H9 (cell line): ENCODE measurements at places on chromosomes 11 and 22.

DNA sequence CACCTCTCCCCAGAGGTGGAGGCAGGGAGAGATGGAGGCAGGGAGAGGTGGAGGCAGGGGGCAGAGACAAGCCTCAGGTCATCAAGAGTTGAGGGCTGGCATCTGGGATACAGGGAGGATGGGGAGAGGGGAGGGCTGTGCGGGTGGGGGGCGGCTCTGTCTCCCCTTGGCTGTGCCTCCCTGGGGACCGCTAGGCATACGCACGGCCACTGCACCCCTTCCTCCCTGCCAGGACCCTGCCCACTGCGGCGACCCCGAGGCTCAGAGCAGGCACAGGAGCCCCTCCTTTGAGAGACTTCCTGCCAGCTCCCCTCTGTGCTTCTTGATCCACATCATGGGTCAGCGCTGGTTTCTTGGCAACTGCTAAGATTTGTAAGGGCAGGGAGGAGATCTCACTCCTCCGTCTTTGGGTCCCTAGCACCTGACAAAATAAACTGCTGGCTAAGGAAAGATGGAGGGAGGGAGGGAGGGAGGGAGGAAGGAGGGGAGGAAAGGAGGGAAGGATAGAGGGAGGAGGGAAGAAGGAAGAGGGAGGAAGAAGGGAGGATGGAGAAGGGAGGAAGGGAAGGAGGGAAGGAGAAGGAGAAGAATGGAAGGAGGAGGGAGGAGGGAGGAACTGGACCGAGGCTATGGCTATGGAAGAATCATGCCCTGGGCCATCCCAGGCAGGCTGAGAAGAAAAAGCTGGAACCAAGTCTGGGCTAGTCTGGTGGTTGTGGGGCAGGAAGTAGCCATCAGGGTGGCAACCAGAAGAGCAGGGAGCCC is 18.5 kb downstream of the PRR33 start:
- no peak for DNase-seq

- peak; percentile 43 for DNase-seq
Observed at GRCh38 chr11:26286472-26287066, 45.4 kb upstream of the ANO3 start.

DNA sequence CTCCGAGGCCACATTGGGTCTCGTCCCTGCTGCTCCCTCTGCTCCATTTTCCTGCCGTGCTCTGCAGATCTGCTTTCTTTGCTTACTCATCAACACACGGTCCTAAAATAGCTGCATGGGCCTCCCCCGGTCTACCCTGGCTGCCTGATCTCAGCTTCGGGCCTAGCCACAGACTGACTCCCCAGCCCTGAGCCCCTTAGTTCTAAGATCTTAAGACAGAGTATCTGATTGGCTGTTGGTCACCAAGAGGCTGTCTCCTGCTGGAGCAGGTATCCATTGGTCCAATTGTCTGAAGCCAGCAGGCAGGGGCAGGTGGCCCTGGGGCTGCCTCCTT is 53.7 kb upstream of the NECTIN1 start:
- DNase-seq, result no peak

DNA sequence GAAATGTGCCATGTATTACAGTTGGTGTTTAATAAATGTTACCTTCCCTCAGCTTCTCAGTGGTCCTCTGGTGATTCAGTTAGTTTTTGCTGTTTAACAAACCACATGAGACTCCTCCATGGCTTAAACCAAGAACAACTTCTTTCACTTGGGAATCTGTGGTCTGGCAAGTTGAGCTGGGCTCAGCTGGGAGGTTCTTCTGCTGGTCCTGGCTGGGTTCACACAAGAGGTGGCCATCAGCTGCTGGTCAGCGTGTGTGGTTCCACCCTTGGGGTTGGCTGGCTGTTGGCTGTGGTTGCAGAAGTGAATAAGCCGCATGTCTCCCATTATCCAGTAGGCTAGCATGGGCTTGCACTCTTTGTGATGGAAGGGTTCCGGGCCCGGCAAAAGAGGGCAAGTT is 160.5 kb downstream of the MIAT start:
- DNase-seq, result no peak

- peak; percentile 96 for DNase-seq
Observed at GRCh38 chr11:64729851-64730382, 6.9 kb upstream of the NRXN2 start.

- DNase-seq, result peak; percentile 60
Observed at GRCh38 chr11:120563703-120564572, 52.4 kb downstream of the GRIK4 start.

- no peak for DNase-seq
Observed at GRCh38 chr11:111157571-111157970, 88.0 kb upstream of the POU2AF2 start.

DNA sequence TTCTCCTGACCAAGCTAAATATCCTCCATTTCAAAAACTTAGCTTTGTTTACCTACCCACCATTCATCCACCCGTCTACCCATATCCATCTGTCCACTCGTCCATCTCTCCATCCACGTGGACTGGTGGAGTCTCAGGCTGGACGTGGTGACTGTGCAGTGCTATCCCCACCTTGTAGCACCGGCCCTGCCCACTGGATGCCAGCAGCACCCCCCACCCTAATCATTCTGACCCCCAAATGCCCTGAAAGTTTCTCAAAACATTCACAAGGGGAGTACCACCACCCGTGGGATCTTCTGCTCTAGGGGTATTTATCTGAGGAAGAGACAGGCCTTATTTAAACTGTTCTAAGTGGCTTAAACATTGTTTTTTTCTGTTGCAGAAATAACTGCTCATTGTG is 206.4 kb downstream of the TBC1D22A start:
- no peak for DNase-seq

DNA sequence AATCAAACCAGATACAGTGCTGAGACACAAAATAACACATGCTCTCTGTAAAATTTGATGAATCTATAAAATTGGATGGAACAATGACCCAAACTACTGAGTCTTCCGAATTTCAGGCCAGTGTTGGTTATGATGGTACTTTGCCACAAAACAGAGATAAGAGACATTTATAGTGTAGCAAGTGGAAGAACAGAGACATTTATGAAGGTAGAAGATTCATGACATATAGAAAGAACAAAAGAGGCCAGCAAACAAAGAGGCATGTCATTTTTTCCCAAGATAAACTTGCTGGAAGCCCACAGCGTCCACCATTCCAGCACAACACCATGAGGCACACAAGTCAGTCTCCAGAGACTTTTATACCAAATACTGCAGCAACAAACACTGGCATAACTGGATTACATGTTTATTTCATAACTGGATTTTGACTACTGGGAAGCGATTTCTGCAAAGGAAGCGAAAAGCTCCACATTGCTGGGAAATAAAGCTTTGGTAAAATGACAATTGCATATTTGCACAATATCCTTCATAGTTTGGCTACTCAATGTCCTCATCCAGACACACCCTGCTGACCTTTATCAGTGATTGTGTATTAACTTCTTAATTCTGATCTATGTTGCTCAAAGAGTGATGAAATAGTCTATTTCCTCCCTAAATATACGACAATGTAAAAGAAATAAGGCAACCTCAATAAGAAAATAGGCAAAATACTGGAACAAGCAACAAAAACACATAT is 17.5 kb downstream of the DDI1 start:
- DNase-seq, result no peak

GRCh38 chr11:134727204-134727603 is 315.2 kb upstream of the B3GAT1 start:
- no peak for DNase-seq

DNA sequence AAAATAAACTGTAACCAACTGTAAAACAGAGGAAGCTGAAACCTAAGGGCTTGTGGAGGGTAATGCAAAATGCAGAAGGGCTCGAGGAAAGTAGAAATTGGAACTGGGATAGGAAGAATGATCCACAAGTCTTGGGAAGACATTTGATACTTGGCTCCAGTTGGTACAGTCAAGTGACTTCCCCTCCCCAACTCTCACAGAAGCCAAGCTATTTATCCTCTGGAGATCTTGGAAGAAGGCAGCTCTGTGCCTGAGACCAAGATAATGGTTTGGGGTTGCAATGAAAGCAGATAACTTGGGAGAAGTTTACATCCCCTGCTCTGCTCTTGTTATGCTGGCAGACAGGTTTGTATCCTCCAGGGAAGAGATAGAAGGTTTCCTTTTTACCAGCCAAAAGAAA is 198.9 kb upstream of the ZC3H12C start:
- no peak for DNase-seq

- no peak for DNase-seq
Observed at GRCh38 chr11:113684496-113684895, 21.6 kb downstream of the TMPRSS5 start.

DNA sequence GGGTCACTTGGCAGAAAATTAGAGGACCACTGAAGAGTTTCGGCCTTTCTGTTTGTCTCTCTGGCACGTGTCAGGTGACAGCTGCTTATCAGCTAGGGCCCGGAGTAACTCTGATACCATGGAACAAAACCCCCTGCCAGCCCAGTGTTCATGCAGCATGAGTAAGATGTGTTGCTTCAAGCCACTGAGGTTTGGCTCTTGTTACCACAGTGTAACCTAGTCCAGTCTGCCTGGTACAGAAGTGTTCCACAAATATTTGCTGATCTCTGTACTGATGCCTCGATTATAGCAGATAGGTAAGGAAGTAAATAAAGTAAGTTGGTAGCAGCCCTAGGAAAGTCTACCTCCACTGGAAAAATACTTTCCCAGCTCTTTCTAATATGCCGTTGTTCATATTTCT is 20.5 kb upstream of the ETS1 start:
- no peak for DNase-seq

DNA sequence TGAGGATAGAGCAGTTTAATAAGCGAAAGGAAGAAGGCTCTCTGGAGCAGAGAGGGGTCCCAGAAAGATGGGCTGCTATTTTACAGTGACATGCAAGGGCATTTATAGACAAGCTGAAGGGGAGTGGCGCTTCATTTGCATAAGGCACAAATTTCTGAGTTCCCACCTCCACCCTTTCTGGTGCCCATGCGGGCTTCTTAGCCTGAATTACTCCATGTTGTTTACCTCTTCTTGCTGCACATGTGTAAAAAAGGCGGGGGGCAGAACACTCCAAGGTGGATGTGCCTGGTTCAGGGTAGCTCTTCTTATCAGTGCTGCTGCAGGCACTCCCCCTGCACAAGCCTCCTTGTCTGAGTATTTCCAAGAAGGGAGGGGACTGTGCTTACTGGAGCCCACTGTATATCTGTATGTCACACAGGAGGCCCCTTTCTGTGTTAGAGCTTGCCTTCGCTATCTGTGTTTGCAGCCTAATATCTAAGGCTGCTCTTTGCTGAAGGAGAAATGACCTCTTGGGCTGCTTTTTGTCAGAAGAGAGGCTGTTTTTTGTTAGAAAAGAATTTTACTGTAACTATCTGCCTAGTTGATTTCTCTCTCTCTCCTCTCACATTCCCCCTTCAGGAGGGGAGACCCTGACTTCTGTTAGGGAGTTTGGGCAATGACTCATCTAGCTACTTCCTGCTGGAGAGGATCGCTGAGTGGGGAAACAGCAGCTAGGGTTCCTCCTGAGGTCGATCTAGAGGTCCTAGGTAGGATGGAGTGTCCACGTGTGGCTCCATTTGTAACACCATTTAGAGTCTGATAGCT is 1057.0 kb upstream of the CNTN5 start:
- no peak for DNase-seq

DNA sequence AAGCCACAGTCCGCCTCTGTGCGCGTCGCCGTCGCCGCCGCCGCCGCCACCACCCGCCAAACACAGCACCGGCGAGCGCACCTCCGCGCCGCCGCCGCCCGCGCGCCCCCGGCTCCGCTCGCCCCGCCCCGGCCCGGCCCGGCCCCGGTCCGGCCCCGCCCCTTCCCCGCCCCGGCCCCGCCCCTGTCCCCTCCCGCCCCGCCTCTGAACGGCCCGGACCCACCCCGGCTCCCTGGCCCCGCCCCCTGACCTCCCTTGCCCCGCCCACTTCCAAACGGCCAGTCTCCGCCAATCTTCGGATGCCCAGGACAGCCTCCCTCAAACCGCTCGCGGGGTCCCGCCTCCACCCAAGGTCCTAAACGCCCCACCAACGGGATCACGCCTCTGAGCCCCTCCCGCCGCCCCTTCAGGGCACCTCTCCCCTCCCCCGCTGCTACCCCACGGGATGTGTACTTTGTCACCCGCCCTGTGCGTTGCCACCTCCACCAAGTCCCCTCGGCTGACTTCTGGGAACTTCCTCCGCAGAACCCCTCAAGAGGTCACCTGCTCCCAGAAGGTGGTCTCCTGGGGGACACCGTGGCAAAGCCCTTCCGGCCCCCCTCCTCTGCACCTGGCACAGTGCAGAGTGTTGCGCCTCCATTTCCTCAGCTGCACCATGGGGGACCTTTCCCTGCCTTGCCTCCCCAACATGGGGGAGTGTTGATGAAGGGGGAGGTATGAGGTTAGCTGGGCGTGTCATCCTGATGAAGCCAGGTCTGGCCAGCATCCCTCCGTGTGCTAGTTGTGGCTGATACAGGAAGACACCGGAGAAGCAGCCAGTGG is at the start of gene KIAA0930:
Gene KIAA0930, minus strand, starts transcription at position 85 of the 822 bp plus-strand sequence. CDS start 191 bp downstream, outside the sequence.
- peak; percentile 90 for DNase-seq
